Posterior vena cava (tissue), 2 donors: ENCODE measurements at places on chromosomes 7 and 10.

DNA sequence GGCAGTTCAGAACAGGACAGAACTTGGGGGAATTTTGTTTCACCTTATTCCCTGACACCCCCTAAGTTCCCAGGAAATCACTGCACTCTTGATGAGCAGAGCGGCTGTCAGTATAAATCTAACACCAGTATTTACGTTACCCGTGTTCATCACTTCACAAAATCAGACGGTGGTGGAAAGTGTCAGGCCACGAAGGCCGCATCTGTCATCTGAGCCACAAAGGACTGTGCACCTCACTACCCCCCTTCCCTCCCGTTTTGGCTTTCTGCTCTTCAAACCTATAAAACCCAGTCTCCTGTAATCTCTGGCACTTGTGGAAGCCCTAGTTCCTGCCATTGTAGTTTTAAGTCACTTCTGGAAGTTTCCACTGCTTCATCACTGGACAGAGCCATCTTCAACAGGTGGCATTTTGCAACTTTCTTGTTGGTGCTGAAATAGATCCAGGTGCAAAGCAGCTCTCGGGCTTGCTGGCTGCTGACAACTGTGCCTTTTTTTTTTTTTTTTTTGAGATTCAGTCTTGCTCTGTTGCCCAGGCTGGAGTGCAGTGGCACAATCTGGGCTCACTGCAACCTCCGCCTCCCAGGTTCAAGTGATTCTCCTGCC is 9.5 kb downstream of the ZFAND2A start:
- DNase-seq: peak; percentile 13

DNA sequence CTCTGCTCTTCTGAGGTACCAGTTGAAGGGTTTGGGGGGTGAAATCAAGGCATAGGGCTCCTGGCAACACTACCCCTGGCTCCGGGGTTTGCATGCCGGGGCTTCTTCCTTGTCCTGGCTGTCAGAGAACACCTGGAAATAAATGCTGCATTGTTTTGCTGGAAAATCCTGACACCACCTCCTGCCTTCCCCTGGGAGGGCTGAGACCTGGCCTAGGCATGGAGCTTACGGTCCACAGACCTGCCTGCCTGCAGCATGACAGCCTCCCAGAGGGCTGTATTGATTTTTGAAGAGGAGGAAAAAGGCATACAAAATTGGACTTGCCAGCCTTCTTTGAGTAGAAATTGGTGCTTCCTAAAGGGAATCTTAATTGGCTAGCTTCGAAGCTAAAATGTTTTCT is 227.1 kb downstream of the MGMT start:
- no peak for DNase-seq

GRCh38 chr10:33186150-33186549 is 148.3 kb downstream of the NRP1 start:
- no peak for DNase-seq

GRCh38 chr7:30363778-30364563 is 79.6 kb downstream of the ZNRF2 start:
- DNase-seq: no peak

DNA sequence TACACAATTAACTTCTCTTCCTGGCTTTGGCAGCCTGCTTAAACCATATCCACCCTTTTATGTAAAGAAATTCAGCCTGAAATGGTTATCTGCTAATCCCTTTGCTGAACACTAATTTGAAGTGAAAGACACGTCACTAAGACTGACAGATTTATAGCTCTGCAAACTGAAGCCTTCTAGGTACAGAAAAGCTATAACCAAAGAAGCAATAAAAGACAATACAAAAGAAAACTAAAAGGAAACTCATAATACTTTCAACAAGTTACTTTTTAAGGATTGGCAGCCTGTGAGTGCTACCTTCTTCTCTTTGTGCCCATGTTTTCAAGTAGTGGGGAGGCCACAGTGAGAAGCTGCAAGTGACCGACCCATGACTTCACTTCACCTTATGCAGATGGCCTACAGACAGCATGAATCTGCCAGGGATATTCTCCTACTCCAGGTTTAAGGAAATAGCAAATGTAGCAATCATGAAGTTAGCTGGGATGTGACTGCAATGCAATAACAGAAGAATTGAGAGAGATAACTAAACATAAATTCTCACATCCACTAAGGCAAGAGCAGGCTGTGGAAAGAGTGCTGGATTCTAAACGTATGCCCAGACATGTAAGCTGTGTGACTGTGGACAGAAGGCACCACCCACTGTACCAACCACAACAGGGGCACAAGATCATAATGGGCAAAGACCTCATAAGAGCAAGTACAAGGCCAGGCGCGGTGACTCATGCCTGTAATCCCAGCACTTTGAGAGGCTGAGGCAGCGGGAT is 10.7 kb upstream of the SPOCK2 start:
- DNase-seq: no peak

DNA sequence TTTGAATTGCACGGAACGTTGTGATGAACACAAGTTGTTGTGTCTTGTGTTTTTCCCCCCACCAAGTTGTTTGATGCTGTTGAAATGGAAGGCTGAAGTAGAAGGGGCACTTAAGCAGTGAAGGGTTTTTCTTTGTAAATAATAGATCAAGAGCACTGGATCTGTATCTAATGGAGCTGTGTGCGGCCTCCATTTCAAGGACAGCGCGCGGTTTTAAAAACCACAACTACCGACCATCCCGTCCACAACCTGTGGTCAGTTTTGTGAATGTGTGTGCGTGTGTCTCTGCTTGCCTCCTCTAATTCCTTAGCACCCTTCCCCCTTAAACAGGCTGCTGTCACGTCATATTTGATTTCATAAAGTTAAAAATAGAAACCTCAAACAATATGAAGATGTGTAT is 165.5 kb downstream of the TCF7L2 start:
- DNase-seq: no peak

- no peak for DNase-seq
Measured at GRCh38 chr10:127354992-127355391, 158.6 kb upstream of the INSYN2A start.

DNA sequence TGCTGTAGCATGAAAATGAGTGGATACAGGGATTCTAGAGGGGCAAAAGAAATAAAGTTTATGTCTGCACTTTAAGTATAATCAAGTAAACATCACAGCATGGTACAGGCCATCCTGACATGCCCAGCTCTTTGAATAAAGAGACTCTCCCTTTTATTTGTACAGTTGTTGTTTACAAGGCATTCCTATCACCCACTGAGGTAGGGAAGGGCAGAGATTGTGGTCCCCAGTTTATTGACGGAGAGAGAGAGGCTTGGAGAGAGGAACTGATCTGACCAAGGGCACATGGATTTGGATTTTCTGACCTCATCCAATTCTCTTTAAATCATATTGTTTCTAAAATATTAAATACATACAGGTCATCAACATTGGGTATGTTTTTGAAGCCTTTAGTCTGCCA is 53.9 kb downstream of the TACC2 start:
- no peak for DNase-seq

- no peak for DNase-seq
Measured at GRCh38 chr7:91850455-91850854, 30.0 kb downstream of the MTERF1 start.

DNA sequence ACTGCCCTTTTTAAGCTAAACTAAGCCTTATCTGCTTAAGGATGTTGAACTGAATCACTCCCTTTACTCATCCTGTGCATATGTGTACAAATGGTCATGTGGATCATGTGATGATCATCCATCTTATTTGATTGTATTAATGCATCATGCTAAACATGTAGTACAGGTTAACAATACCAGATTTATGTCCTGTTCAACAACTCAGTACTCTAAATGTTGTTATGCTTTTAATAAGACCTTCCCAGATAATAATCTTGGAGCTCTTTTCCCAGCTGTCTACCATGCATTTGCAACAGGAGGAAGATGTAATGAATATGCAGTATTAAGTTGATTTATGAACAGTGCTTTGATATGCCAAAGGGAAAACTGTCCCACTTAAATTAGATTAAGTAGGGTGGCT is 318.0 kb downstream of the BICC1 start:
- no peak for DNase-seq

GRCh38 chr10:14449293-14449815 is 118.6 kb upstream of the FRMD4A start:
- no peak for DNase-seq

DNA sequence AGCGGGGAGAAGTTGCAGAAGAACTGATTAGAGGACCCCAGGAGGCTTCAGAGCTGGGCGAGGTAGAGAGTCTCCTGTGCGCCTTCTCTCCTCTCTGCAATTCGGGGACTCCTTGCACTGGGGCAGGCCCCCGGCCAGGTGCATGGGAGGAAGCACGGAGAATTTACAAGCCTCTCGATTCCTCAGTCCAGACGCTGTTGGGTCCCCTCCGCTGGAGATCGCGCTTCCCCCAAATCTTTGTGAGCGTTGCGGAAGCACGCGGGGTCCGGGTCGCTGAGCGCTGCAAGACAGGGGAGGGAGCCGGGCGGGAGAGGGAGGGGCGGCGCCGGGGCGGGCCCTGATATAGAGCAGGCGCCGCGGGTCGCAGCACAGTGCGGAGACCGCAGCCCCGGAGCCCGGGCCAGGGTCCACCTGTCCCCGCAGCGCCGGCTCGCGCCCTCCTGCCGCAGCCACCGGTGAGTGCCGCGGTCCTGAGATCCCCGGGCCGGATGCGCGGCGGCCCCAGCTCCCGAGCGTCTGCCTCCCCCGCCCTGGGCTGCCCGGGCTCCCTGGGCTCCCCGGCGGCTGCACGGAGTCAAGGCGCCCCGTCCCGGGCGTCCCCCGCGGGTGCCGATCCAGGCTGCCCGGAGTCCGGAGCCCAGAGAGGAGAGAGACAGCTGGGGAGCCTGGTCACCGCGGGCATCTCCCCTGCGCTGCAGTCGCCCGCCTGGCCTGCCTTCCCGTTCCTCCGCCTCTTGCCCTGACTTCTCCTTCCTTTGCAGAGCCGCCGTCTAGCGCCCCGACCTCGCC is at the start of gene PLAU:
Gene PLAU, plus strand, starts transcription at position 369 of the 789 bp plus-strand sequence. CDS start 424 bp downstream, outside the sequence.
- peak; percentile 91 for DNase-seq

GRCh38 chr7:25615003-25615402 is 386.7 kb upstream of the NPVF start:
- no peak for DNase-seq

DNA sequence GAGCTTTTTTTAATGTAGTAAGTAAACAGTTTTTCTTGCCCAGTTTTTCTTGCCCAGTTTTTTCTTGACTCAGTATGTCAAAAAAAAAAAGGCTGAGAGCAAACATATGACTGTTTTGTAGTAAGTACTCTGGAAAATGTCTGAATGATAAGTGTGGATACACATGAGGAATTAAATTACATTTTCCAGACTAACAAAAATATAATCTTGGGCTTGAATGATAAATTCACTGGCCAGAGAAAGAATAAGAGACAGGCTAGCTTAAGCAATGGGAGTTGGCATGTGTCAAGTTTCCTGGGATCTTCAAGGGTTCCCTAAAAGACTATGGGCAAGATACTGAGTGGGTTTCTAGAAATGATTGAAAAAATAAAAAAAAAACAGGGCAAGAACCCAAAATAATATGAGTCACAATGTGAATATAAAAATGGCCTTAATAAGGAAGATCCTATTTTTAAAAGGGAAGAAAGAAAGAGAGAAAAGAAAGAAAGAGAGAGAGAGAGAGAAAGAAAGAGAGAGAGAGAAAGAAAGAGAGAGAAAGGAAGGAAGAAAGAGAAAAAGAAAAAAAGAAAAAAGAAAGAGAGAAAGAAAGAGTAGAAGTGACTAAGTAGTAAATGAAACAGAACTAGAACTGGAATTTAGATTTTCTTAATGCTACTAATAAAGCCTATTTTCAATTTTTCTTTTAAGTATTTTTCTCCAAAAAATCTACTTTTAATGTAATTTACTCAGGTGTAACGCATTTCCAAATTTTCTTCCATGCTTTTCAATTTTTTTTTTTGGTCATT is 60.2 kb downstream of the TFPI2 start:
- DNase-seq: no peak

DNA sequence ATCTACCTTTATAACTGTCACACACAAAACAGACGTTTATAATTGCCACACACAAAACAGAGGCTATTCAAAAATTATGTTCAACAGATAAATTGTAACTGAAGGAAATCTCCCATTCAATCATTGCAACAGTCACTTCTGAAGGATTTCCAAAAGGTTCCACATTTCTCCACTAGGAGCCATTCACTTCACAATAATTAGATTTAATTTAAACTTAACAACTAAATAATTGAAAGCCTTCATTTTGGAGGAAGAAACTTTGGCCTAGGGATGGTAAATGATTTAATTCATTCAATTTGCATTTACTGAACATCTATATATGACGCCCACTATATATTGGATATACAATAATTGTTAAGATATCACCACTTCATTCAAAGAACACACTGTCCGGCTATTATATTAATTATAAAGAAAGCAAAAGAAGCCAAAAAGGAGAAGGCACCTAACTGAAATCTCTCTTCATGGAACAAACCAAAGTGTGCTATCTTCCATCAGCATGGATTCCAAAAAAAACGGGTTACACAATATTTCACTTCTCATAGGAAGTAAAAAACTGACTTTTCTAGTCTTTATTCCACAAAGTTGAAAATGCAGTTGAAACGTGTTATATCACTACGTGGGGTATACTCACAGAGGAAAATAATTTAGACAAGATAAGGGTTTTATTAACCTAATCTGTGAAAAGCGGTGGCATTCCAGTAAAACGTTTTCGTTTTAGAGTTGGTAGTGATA is 1.7 kb downstream of the ATAD1 start:
- no peak for DNase-seq

GRCh38 chr10:110848106-110848505 is 23.6 kb upstream of the PDCD4 start:
- DNase-seq: no peak

- DNase-seq: peak; percentile 55
Measured at GRCh38 chr10:130711072-130711471, 574.9 kb downstream of the GLRX3 start.

- DNase-seq: no peak
Measured at GRCh38 chr7:33781796-33782195, 123.5 kb upstream of the BMPER start.

- no peak for DNase-seq
Measured at GRCh38 chr7:121235201-121235600, 93.6 kb upstream of the WNT16 start.

- DNase-seq: no peak
Measured at GRCh38 chr10:112213836-112214235, 30.3 kb upstream of the GPAM start.

DNA sequence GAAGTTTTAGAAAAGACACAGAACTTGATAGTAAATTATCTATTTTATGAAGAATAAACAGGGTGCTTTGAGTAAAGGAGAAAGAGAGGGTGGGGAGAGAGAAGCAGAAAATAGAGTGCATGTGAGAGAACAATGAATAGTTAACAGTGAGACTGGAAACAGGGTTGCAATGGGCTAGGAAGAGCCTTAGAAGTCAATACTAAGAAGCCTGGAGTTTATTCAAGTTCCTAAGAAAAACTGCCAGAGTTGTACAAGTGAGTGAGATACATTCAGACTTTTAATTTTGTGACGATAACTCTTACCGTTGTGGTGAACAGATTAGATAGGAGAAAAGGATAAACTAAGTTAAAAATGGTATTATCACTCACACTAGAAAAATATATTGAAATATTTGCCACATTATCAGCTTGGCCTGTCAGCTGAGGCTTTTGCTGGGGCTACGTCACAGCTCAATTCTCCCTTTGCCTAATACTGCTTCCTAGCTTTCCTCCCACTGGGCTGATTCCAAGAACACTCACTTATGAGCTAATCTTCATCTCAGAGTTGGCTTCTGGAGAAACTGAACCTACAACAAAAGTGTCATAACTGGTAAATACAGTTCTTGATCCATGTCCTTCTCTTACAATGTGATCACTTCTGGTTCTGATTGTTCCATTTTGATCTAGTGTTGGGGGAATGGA is 92.7 kb downstream of the SEMA3D start:
- DNase-seq: no peak

GRCh38 chr10:63707254-63707910 is 186.2 kb downstream of the REEP3 start:
- DNase-seq: no peak
